Panc1 (cell line): ENCODE measurements at places on chromosomes 5 and 9.

GRCh38 chr9:1014225-1014624 lies 35.9 kb upstream of the DMRT2 start:
- H3K36me3 ChIP-seq, result no peaks in the 10 kb centered on the region
- no peak overlapping the region for H3K4me3 ChIP-seq
- no peaks in the 10 kb centered on the region for H3K4me1 ChIP-seq
- H3K27me3 ChIP-seq, result no peaks in the 10 kb centered on the region

DNA sequence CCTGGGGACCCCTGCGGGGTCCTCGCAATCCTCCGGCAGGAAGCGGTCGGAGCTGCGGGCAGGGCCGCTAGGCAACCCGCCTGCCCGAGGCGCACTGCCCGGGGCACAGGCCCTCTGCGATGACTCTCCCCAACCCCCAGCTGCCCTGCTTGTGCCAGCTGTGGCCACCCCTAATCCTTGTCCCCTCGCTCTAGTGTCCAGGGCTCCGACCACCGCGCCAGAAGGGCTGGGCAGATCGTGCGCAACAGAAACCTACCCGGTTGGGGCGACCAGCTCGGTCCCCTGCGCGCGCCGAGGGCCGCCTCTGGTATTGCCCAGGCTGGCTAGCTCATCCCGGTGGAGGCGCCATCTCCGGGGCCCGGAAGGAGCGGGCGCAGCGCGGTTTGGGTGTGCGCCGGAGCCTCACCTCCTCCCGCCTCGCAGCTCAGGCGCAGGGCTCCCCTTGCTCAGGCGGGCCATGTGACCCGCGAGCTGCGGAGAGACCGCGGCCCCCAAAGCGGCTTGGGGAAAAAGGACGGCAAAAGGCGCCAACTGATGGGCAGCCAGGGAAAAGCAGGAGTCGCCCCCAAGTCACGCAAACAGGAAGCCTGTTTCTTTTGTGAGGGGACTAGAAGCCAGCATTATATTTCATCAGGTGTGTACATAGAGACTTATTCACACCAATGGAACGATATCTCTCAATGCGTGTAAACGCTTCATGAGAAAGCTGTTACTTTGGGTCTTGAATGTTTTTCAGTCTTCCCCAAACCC lies 46.8 kb upstream of the RNF20 start:
- H3K36me3 ChIP-seq, result no peaks in the 10 kb centered on the region
- H3K27ac ChIP-seq, result peak overlapping the region; percentile 94
- peaks cover 16% of the 10 kb centered on the region for H3K4me1 ChIP-seq
- no peaks in the 10 kb centered on the region for H3K27me3 ChIP-seq
- no peak for DNase-seq
- peak overlapping the region; percentile 62 for H3K4me3 ChIP-seq

GRCh38 chr5:136230176-136230575 lies 37.2 kb upstream of the SMIM32 start:
- no peaks in the 10 kb centered on the region for H3K36me3 ChIP-seq
- no peaks in the 10 kb centered on the region; the same call in none of the 2 replicates for H3K27me3 ChIP-seq
- H3K4me3 ChIP-seq, result no peak overlapping the region
- DNase-seq, result no peak

DNA sequence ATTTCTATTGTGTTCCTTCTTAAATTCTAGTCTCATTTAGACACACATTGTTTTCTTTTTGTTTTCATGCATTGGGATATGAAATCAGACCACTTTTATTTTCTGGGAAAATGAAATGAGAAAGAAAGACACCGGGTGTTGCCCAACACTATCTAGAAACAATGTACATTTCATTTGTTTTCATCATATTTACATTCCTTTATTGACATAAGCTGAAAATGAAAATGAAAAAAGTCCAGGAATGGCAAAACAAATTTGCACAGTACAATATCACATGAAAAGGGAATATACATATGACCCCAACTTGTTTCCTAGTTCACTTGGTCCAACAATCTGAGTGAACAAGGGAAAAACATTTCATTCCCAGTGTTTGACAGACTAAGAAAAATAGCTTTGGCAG lies 20.7 kb downstream of the IFNE start:
- no peaks in the 10 kb centered on the region for H3K4me1 ChIP-seq
- H3K36me3 ChIP-seq, result no peaks in the 10 kb centered on the region
- no peak for DNase-seq
- no peak overlapping the region for H3K27ac ChIP-seq

- H3K27ac ChIP-seq, result no peak overlapping the region
- no peaks in the 10 kb centered on the region for H3K4me1 ChIP-seq
- no peak for DNase-seq
- no peak overlapping the region for H3K4me3 ChIP-seq
- no peaks in the 10 kb centered on the region for H3K27me3 ChIP-seq
Observed at GRCh38 chr9:20551835-20552234, 70.5 kb downstream of the MLLT3 start.

GRCh38 chr5:71586052-71586940 lies 844 bp upstream of the MCCC2 start:
- DNase-seq, result peak; percentile 22
- peak overlapping the region; percentile 79 for H3K4me3 ChIP-seq
- peaks cover 12% of the 10 kb centered on the region; the same call in 1 of the 2 replicates for H3K4me1 ChIP-seq
- no peaks in the 10 kb centered on the region for H3K27me3 ChIP-seq

DNA sequence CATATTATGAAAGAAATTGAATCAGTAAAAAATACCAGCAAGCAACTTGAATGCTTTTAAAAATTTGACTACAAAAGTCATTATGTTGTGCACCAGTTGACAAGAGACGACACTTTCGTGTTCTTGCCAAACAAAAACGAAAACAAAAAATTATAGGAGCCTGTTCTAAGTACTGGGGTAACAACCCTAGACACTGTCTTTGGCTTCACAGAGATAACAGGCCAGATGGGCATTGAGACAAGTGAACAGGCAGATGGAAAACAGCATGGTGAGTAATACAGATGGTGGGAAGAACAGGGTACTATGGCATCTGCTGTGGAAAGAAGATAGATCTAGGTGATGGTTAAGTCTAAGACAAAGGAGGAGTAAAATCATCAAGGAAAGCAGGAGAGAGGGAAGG lies 99.0 kb downstream of the CDH12 start:
- no peak for DNase-seq
- no peaks in the 10 kb centered on the region for H3K27me3 ChIP-seq
- H3K4me1 ChIP-seq, result no peaks in the 10 kb centered on the region
- no peak overlapping the region for H3K4me3 ChIP-seq

DNA sequence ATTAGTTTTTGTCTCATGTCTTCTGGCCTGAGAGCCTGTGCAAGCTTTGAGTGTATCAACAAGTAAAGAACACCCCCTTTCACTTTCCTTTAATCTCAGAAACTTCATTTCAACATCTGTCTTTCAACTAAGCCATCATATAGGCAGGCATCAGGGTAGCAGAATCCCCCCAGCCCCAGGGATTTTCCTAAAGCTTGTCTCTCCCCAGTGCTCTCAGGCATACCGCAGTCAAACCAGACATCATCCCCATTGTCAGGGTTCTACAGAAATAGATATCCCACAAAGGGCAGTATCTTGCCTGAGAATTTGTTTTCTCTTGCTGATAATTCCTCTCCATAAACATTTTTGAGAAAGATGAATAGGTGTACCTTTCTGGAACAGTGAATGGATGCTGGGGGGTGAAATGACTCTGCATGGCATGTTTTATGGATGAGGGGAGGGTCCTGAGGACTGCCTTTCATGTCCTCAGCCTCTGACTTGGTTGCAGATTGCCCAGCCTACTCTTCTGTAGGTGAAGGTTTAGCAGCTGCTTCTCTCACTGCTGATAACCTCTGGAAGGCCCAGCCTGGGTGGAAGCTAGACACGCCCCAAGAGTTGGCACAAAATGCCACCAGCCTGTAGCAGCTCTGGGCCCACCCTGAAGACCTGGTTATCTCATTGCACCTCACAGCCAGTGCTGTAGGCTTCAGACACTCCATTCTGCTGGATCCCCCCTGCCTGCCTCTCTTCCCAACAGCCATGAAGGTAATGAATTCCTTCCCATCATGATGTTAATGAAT lies 20.5 kb upstream of the SHB start:
- no peak overlapping the region for H3K4me3 ChIP-seq
- H3K4me1 ChIP-seq, result no peaks in the 10 kb centered on the region
- no peaks in the 10 kb centered on the region for H3K36me3 ChIP-seq
- H3K27me3 ChIP-seq, result no peaks in the 10 kb centered on the region
- H3K27ac ChIP-seq, result no peak overlapping the region

- DNase-seq, result no peak
- H3K27ac ChIP-seq, result no peak overlapping the region
- H3K4me3 ChIP-seq, result no peak overlapping the region
- peaks cover 2% of the 10 kb centered on the region; the same call in 1 of the 2 replicates for H3K27me3 ChIP-seq
Observed at GRCh38 chr5:76926329-76927105, 26.3 kb upstream of the CRHBP start.

DNA sequence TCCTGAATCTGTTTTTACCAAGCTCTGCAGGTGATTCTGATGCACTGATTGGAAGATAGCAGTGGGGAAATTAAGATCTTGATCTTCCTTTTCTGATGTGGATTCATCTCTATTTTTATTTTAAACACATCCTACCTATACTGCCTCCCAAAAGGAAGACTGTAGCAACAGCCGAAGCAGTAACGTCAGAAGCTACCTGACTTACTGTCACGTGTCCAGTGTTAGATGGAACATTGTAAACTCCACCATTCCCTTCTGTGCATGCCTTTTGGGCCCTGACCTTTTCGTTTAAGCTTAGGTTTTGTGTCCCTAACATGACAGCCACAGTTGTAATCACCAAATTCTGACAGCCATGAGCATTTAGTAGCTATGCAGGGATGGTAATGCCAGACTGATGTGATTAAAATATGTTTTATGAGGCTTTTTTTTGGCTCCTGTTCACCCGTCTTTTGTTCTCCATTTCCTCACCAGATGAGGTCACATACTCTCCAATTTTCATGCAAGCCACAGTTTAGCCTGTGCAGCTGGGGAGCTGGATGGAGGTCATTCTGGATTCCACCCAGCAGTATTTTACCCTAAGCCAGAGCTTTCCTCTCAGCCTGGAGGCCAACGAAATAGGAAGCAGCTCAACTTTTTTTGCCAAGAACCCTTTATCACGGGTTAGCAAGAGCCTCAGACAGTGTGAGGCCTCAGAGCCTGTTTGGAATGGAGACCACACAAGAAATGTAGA lies 15.6 kb upstream of the FOXD1 start:
- peaks cover 2% of the 10 kb centered on the region; the same call in 1 of the 2 replicates for H3K27me3 ChIP-seq
- no peak overlapping the region for H3K4me3 ChIP-seq
- no peaks in the 10 kb centered on the region for H3K4me1 ChIP-seq
- DNase-seq, result no peak

GRCh38 chr5:11898-12297 lies 80.1 kb upstream of the PLEKHG4B start:
- no peak for DNase-seq
- no peak overlapping the region for H3K27ac ChIP-seq
- H3K27me3 ChIP-seq, result no peaks in the 10 kb centered on the region; the same call in 1 of the 2 replicates

- no peak for DNase-seq
- H3K27ac ChIP-seq, result no peak overlapping the region
Observed at GRCh38 chr5:33118761-33119415, 321.9 kb upstream of the TARS1 start.

DNA sequence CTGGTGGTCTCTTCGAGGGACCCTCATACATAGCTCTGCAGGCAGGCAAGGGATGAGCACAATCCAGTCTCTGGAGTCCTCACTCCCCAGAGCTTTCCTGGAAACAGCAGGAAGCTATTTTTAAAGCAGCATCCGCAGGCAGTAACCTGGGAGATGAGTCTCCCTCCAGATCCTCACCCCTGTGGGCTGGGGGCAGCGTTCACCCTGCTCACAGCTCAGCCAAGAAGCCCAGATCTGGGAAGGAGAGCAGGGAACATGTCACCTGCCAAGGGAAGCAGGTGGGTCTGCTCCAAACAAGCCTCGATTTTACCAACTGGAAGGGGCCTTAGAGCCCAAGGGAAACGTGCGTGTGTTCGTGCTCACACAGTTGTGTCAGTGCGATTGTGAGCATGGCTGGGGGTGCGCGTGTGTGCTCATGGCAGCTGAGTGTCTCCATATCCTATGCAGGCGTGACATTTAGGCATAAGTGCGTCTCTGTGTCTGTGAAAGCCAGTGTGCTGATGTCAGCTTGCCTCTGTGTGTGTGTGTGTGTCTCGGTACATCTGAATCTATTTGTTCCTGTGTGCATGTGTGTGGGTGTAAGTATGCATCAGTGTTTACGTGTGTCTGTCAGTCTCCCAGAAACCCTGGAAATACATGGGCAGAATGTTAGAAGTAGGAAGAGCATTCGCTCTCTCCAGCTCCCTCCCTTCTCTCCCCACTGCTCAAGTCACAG lies 40.6 kb upstream of the CPLX2 start:
- DNase-seq, result no peak
- no peak overlapping the region for H3K4me3 ChIP-seq
- no peaks in the 10 kb centered on the region for H3K36me3 ChIP-seq
- no peak overlapping the region for H3K27ac ChIP-seq
- H3K4me1 ChIP-seq, result no peaks in the 10 kb centered on the region
- H3K27me3 ChIP-seq, result no peaks in the 10 kb centered on the region

GRCh38 chr5:68839019-68839552 lies 254.7 kb upstream of the SLC30A5 start:
- no peaks in the 10 kb centered on the region for H3K27me3 ChIP-seq
- no peaks in the 10 kb centered on the region for H3K36me3 ChIP-seq

DNA sequence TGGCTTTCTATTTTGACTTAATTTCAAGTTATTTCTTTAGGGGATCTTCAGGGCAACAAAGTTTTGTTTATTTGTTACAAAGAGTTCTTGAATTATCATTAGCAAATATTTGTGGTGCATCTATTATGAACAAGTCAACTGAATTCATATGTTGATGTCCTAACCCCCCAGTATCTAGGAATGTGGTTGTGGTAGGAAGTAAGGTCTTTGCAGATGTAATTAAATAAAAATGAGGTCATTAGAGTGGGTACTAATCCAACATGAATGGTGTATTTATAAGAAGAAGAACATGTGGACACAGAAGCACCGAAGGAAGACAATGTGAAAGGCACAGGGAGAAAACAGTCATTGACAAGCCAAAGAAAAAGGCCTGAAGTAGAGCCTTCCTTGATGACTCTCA lies 474.0 kb upstream of the DAB2 start:
- H3K4me3 ChIP-seq, result no peak overlapping the region
- H3K27ac ChIP-seq, result no peak overlapping the region
- H3K27me3 ChIP-seq, result no peaks in the 10 kb centered on the region
- no peak for DNase-seq
- no peaks in the 10 kb centered on the region for H3K36me3 ChIP-seq

- DNase-seq, result peak; percentile 22
- H3K4me1 ChIP-seq, result no peaks in the 10 kb centered on the region
- H3K27ac ChIP-seq, result no peak overlapping the region
- H3K4me3 ChIP-seq, result no peak overlapping the region
- no peaks in the 10 kb centered on the region for H3K27me3 ChIP-seq
Observed at GRCh38 chr5:146048994-146049703, 56.2 kb downstream of the PLAC8L1 start.
